ENCODE measurements at places on chromosomes 7 and 10. TPM values are rescaled to one million over a fixed set of nuclear protein-coding genes. Genes with fewer than 3 reads are reported as not detected.

- no peak for ATAC-seq
These were observed 194.9 kb upstream of the GRM3 start for GRCh38 chr7:86448856-86449255.

GRCh38 chr7:1961701-1962276 lies 271.0 kb downstream of the MAD1L1 start:
- ATAC-seq = no peak

DNA sequence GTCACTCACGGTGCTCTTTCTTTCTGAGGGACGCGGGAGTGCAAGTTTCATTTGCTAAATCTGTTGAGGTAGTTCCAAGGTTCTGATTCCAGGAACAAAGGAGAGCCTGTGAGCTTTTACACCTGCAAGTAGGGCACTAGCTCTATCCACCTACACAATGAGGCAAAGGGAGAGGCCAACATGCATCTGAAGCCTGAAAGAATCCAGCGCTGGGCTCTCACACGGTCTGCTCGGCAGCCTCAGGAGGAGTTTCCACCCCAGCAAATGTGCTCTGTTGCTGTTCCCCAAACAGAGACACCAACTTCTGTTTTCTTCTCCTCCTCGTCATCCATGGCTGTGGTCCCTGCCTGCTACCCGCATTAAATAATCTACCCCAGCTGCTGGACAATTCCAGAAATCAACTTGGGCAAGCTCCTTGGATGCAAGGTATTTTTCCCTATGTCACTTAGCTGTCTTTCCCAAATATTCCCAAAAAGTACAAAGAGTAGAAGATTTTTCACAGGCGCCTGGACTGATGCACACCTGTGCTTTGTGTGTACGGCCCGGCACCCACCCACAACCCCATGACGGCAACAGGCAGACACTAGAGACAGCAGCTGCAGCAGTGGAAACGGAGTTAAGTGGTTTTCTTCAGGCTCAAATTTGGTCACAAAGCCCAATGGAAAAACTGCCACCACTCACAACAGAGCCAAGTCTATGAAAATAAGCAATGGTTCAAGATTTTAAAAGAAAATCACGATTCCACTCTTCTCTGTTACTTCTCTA lies 176.8 kb downstream of the ZMYND11 start:
- ATAC-seq = no peak

- no peak for ATAC-seq
These were observed 98.0 kb downstream of the NPY start for GRCh38 chr7:24381894-24382505.

DNA sequence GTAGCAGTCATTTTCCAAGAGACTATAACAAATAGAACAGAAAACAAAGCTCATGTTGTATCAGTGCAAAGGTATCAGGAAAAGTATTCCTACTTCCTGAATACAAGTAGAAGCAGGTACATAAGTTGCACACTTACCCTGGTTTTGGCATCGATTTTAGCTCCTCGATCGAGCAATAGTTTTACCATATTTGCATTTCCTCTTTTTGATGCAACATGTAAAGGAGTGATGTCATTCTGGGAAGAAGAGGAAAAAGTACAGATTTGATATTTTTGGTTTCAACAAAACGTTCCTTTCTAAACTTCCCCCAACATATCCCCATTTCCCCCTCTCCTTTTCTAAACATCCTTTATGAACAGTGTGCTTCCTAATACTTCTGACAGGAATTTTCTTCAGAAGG lies 155.1 kb downstream of the ANK3 start:
- ATAC-seq = no peak

GRCh38 chr10:26801274-26801673 lies 59.5 kb downstream of the ABI1 start:
- no peak for ATAC-seq

DNA sequence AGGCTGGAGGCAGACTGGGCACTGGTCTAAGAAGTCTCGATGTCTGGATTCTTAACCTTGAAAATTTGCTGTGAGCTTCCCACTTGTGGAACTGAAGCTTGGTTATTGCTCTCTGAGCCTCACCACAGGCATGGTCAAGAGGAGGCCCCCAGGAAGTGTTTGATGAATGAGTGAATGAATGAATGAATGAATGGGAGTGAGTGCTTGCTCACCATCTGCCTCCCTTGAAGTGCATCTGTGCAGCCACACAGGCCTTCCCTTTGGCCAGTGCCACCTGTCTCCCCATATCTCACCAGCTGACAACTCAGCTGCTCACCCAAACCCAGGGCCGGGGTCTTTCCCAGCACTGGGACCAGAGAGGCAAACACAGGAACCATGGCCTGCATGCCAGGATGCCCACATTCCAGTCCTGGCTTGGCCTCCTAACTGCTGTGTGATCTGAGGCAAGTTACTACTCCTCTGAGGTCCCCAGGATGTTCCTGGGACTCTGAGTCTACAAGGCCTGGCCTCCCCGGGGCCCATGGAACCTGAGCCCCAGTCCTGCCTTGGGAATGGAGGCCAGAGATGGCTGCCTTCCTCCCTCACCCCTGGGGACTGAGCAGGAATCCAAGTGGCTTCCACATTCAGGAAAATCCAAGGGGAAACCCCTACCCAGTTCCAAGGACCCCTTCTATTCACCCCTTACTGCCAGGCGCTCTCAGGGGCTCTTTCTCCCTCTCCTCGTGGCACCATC lies 51.4 kb upstream of the SLC29A3 start:
- ATAC-seq = no peak

GRCh38 chr7:130400120-130400572 lies 19.9 kb downstream of the CPA1 start:
- peak; percentile 73 for ATAC-seq

DNA sequence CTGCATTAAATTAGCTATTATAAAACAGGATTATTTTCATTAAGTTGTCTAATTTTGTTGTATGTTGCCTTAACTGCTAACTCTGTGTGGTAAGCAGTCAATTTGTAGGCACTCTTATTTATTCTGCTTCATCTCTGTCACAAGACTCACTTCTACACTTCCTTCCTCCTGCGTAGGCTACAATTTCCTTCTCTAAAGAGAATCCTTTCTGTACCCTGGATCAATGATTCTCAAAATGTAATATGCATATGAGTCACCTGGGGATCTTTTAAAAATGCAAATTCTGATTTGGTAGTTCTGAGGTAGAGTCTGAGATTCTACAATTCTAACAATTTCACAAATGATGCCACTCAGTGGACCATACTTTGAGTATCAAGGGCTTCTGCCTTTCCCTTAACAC lies 4.4 kb upstream of the UBE2D1 start:
- ATAC-seq = no peak

DNA sequence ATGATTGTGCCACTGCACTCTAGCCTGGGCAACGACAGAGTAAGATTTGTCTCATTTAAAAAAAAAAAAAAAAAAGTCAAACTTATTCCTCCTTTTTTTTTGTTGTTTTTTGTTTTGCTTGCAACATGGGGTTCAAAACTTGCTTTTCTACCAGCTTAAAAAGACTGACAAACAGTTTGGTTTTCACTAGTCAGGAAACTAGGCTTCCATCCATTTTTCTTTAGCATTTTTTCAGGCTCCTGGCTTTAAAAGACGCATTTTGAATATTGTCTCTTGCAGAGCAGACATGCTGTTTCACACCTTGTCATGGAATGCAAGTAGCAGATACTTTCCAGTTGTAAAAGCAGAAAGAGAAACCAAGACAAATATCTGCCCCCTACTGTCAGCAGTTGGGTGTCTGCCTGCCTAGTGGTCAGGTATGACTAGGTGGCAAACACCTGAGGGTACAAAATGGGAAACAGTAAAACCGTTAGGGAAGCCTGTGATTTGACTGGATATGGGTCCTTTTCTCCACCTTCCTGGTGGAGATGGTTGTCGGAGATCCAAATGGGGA lies 139.9 kb downstream of the CCDC71L start:
- no peak for ATAC-seq

DNA sequence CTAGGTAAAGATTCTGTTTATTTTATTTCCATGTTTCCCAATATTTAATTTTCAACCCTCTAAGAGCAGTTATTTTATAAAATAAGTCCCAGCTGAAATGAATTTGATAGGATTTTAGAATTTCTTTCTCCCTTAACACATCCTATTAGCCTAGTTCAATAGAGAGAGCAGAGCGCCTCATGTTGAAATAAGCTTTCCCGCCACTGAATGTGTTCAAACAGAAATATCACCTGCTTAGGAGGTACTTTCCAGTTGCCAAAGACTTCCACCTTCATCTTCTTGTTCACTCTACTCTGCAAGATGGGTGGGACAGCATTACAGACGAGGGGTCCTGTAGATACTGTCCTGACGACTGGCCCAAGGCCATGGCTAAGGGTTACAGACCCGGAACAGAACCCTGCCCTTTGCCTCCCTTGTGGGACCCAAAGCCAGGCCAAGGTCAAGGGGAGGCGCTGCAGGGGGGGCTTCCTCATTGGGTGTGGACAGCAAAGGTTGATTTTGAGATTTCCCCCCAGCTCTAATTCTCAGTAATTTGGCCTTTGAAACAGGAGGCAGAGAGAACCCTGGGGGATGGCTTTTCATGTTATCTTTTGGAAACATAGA lies 62.0 kb downstream of the PARP12 start:
- ATAC-seq = no peak

DNA sequence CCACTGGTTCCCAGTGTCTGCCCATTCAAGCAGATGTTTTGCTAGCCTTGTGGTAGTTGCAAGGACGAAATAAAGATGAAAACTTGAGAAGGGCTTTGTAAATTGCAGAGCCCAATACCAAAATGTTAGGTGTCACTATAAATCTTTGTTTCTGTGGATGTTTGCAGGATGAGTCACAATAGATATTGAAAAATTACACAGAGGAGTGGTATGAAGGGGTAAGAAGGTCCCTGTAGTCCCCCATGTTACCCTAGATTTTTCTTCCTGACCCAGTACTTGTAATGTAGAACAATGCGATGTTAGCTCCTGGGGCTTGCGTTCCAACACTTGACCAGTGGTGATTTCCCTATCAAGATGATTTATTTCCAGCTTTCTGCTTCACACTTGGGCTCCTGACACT lies 102.6 kb upstream of the LYZL1 start:
- ATAC-seq = no peak

DNA sequence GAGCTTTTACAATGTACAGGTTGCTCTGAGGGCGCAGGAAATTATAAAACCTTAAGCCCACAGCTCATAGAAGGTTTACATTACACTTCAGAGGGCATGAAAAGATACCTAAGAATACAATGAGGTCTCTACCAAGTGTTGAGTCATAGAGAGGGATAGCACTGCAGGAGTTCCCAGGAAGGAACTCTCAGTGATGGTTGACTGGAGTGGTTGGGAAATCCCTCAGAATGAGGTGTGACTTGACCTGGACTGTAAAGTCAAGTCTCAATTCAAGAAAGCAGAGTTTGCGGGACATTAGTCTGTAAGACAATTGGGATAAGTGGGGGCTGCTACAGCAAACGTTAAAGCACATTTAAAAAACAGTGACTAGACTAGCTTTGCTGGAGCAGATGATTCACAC lies 21.9 kb downstream of the TNKS2 start:
- no peak for ATAC-seq

DNA sequence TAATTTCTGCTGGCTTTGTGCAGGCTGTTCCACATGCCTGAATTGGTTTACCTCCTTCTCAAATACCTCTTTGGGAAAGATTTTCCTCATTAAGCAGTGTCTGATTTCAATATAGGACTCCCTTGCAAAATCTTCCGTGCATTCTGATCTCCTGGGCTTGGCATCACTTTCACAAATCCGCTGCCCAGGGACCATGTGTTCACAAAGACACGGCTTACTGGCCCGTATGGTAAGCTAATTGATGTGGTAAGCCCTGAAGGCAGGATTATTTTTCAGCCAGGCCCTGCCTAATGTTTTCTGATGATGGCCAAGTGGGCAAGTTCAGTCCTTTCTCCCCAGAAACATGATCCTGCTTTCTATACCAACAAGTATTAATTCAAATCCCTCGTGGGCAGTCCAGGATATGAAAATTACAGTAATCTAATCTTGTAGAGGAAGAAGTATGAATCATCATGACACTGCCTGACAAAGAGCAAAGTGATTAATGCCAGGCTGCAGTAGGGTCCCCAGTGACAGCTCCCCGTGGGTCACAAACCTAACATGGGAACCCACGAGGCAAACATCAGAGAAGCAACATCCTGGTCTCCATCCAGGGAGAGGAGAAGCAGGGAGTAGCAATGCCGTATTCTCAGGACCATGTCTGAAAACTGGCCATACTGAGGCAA lies 11.6 kb upstream of the SVIL start:
- ATAC-seq = peak; percentile 32

- ATAC-seq = no peak
These were observed 64.3 kb upstream of the ZNF32 start for GRCh38 chr10:43712821-43713584.

DNA sequence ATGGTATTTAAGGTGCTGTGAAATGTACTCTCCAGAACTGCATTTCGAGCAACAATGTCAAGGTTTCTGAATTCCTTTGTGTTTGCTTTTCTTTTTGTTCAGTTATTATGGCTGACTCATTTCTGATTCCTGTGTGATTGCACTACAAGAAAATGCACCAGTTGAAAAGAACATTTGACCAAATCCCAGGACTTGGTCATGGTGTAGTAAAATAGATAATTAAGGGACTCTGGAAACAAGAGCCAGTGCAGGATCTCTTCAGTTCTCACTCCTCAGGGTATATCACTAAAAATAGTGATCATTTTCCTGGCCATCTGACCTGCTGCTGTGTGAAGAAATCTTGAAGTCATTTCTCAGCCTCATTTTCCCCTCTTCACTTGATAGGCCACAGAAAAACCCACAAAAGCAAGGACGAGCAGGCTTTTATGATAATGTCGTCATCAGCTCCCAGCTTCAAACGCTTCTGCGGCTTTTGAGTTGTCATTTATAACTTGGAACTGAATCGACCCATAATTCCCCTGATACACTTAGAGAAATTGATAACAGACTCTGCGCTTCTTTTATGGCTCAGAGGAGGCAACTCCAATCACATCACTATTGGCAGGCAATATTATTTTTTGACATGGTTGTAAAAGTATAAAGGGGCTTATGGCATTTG lies 274.7 kb downstream of the HDAC9 start:
- no peak for ATAC-seq

GRCh38 chr10:23742368-23742767 lies 303.5 kb downstream of the OTUD1 start:
- ATAC-seq = no peak

GRCh38 chr7:152136686-152137085 lies 111.2 kb downstream of the GALNT11 start:
- no peak for ATAC-seq

- no peak for ATAC-seq
These were observed 55.7 kb downstream of the ST7 start for GRCh38 chr7:117008886-117009531.

Gene MEIG1
- not detected for total RNA-seq

Gene DEPP1
- 428 TPM for total RNA-seq

Gene C10orf120
- not detected for total RNA-seq

Gene FEZF1
- total RNA-seq = not detected

Gene NSUN5
- 20.2 TPM for total RNA-seq

Gene CPED1
- 62.1 TPM for total RNA-seq

Gene BAMBI
- total RNA-seq = 5.6 TPM

Gene NEUROD6
- not detected for total RNA-seq

Gene CASP7
- 15.1 TPM for total RNA-seq

Gene GJD4
- total RNA-seq = not detected

Gene HTR7
- total RNA-seq = 7.9 TPM

Gene AS3MT
- total RNA-seq = 13.1 TPM

Gene PKD2L1
- total RNA-seq = not detected

Gene KRIT1
- total RNA-seq = 74.2 TPM

Gene GPRIN2
- total RNA-seq = not detected

Gene STEAP2
- 21.0 TPM for total RNA-seq

Gene SP4
- total RNA-seq = 13.4 TPM

Measured in gastroesophageal sphincter (tissue), 4 donors.